ENCODE measurements at places on chromosomes 3 and 15.

DNA sequence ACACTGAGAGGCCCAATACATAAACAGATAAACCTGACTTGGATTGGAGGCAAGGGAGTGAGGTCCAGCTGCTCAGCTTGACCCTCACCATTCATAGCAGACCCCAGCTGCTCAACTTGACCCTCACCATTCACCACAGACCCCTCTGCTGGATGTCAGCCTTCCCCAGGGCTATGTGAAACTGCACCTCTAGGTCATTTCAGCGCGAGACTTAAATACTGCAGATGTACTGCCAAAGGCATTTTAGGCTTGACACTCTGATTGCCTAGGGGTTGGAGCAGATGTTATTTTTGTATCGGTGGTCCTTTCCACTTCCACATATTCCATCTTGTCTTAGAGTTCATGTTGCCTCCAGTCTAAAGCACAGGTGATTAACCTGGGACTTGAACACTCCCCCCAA is 41.5 kb upstream of the FAM98B start:
- DNase-seq: no peak

DNA sequence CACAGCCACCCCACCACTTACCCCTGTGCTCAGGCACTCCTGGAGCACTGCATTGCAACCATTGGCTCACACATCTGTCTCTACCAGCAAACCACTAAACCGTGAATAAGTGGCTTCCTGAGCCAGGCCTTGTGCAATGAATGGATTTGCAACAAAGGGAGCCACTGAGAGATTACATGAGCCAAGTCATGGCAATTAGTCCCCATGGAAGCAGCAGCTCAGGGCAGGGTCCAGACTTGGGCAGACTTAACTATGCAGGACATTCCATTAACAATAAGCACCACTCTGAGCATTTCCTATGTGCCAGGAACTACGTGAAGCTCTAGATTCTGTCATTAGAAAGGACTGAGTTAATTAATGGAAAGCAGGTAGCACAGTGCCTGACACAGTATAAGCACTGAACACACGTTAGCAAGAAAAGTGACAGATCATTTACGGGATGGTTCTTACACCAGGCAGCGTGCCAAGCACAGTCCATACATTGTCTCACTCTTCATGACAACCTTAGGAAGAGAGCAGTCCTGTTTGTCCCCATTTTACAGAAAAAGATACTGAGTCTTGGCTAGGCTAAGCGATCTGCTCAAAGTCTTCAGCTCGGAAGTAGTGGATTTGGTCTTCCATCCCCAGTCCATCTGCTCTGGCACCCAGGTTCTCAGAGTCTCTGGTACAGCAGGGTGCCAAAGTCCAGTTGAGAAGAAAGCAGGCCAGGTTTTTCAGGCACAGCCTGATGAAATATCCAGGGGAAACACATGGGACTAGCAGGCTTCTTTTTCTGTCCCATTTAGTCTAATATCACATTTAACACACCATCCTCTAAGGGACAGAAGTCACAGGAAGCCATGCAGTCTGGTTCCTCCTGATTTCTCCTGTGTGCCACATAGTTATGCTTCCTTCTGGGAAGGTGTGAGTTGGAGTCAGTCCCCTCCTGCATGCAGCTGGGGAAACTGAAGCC is 44.1 kb downstream of the LIPC start:
- DNase-seq: no peak

DNA sequence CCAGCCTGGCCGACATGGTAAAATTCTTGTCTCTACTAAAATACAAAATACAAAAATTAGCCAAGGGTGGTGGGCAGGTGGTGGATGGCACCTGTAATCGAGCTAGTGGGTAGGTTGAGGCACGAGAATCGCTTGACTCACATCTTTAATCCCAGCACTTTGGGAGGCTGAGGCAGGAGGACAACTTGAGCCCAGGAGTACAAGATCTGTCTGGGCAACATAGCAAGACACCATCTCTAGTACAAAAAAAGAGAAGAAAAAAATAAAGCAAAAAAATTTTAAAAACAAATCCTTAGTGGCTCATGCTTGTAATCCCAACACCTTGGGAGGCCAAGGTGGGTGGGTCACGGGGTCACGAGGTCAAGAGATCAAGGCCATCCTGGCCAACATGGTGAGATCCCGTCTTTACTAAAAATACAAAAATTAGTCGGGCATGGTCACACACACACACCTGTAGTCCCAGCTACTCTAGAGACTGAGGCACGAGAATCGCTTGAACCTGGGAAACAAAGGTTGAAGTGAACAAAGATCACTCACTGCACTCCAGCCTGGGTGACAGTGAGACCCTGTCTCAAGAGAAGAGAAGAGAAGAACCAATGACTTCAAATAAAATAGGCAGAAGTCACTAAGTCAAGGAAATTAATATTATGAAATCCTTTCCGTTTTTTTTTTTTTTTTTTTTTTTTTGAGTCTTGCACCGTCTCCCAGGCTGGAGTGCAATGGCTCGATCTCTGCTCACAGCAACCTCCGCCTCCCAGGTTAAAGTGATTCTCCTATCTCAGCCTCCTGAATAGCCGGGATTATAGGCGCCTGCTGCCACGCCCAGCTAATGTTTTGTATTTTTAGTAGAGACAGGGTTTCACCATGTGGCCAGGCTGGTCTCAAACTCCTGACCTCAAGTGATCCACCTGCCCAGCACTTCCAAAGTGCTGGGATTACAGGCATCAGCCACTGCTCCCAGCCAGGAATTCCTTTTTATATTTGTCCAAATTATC is 4.9 kb downstream of the RHOA start:
- DNase-seq: no peak

DNA sequence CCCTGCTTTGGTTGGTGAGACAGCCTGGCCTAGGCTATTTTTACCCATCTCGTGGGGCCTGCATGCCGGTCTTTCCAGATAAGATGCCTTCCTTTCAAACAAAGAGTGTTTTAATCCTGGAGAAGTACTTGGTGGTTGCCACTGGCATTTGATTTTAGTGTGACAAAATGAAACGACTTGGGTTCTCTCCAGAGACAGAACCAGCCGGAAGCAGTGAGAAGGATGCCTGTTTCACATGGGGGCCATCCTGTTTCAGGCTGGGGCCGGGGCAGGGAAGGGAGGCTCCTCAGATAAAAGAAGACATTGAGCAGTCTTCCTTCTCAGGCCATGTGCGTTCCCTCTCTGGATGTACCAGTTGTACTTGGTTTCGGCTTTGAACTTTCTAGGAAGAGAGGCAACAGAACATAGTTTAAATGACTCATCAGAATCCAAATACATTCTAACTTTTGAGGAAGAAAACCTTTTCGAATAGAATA is 74.9 kb downstream of the TOP2B start:
- DNase-seq: no peak

- DNase-seq: no peak
Observed at GRCh38 chr3:21654662-21655061, 96.3 kb downstream of the ZNF385D start.

DNA sequence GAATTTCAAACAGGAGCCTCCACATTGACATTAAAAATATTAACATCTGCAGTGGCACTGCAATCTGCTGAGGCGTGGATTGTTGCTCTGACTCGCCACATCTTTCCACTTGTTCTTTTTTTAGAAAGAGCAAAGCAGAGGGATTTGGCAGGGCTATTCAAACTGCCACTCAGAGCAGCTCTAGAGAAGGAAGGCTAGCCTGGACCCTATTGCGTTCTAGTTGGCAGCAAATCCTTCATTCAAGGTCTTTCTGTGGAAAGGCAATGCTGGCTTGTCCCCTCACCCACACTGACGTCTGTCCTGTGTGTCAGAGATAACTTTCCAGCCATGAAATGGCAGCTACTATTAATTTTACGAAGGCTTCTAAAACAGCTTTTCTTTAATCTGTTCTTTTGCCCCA is 483.2 kb upstream of the SGO1 start:
- DNase-seq: no peak

- no peak for DNase-seq
Observed at GRCh38 chr3:156563900-156564682, 9.2 kb upstream of the SSR3 start.

- DNase-seq: peak; percentile 10
Observed at GRCh38 chr3:197750858-197751737, 1.4 kb downstream of the FYTTD1 start.

GRCh38 chr15:73944161-73945129 is 18.2 kb downstream of the LOXL1 start:
- DNase-seq: no peak

- no peak for DNase-seq
Observed at GRCh38 chr3:136916223-136916622, 41.6 kb upstream of the IL20RB start.

GRCh38 chr3:53845103-53845880 is 927 bp downstream of the CHDH start:
- DNase-seq: no peak

DNA sequence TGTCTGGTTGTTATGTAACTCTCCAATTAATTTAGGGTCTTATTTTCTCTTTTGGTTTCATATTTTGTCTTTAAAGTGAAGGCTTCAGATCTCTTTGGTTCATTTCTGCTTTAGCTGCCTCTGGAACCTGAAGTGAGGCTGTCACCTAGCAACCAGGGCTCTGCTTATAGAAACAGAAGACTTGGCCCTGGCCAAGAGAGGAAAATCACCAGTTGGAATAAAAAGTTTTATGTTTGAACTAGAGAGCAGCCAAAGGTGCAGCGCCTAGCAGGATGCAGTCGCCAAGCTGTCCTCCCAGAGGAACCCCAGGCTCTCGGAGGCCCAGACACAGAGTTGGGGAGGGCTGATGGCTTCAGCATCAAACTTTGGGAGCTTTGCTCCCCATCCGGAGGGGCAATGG is 41.1 kb downstream of the LYZL4 start:
- DNase-seq: no peak

DNA sequence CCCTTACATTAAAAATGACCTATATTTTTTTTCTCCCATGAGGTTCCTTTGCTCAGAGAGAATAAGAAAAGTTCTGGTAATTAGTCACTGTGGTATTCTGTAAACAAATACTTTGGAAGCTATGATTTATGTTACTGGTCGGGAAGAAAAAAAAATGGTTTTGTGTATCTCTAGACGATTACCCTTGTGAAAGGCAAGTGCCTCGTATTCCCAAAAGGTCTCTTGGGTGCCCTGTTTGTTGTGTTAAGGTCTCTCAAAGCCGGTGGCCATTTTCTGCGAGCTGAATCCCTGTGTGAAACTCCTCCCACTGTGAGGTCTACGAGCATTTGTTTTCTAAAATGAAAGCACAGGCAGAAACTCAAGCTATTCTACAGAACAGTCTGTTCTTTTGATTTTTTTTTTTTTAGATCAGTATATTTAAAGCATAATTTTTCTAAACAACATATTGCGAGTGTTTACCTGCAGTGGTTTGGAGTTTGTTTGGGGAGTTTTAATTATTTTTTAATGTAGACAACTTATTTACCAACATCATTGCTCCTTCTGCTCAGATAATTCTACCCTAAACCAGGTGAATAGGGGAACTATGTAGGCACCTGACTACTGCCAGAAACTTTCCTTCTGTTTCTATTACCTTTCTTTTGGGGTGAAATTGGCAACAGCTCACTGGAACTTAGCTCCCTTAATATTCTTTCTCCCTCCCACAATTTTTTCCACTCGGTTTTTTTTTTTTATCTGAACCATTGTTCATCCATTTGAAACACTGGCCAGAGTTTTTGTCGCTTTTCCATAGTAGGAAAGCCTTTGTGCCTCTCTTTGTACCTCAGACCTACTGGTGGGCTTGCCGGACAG is 44.0 kb downstream of the ZBTB38 start:
- DNase-seq: no peak

GRCh38 chr15:86079508-86080266 is at the start of gene AGBL1:
Gene AGBL1, plus strand, starts transcription at chr15:86079871.
- DNase-seq: no peak

- DNase-seq: no peak
Observed at GRCh38 chr15:42071717-42072116, 22.6 kb downstream of the PLA2G4D start.

DNA sequence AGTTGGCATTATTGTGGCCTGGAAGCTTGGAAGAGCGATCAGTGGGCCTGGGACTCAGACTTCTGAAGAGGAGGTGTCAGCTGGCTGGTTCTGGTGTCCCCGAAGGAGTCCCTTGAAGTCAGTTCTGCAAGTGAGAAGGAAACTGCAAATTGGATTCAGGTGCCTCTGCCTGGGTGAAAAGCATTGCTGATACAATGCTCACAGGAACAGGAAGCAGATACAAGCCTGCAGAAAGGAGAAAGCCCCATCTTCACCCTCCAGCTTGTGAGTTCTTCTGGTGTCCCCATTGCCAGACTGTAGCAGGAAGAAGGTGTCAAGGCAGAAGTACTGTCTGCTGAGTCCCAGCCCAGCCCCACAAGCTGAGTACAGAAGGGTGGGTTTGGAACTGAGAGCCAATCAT is 271.3 kb downstream of the PLOD2 start:
- no peak for DNase-seq

DNA sequence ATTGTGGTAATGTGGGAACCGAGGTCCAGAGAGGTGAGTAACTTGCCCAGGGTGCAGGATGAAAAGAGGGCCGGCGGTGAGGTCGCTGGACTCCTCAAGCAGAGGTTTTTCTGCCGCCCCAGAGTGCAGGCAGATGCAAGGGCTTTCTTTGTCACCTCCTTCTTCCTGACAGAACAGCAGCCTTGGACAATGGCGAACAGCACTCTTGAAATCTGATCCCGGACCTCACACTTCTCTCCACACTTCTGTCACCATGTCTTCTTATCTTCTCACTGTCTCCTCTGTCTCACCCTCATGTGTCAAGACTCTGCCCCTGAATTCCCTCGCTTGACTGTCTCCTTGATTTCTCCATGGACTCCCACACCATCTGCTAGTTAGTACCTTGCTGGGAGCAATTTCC is 15.4 kb upstream of the VPS8 start:
- no peak for DNase-seq

DNA sequence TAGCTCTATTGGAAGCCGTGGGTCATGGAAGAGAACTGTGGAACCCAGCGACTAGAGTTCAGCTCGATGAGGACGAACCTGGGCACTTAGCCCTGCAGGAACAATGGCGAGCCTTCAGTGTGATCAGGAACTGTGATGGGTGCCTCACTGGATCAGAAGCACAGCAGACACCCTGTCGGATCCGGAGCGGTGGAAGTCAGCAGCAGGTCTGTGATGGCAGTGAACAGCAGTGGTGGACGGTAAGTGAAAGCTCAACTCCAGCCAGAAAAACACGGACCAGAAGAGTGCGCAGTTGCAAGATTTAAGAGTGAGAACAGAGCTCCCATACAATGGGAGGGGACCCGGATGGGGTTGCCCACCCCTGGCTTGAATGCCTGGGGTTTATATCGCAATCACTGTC is 282.2 kb downstream of the NSUN3 start:
- no peak for DNase-seq

- no peak for DNase-seq
Observed at GRCh38 chr3:126083511-126083912, 412 bp downstream of the SLC41A3 start.

DNA sequence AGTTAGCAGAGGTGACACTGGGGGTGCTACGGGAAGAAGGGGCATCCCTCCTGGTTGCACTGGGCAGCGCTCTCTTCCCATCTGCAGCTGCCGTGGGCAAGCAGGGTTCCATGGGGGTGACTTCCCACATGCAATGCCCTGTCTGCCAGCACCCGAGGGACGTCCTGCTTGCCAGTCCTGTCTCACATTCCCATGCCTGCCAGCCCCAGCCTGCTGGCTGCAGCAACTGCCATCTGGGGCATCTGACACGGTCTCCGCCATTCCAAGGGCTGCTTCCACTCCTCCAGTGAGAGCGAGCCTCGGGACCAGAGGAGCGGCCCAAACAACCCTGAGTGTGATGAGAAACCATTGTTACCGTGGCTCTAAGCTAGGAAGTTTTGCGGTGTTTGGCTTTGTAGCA is 45.4 kb upstream of the RPL32 start:
- no peak for DNase-seq

- no peak for DNase-seq
Observed at GRCh38 chr15:81146006-81146405, 11.9 kb downstream of the CFAP161 start.

GRCh38 chr15:99708563-99708962 is 24.7 kb downstream of the LYSMD4 start:
- DNase-seq: no peak

GRCh38 chr15:63234451-63234870 is 42.9 kb upstream of the APH1B start:
- no peak for DNase-seq

All from stimulated activated CD4-positive, alpha-beta T cell treated with anti-CD3 and anti-CD28 coated beads, Interleukin-1b, Interleukin-23, amount 100 ng/mL, for 1 hour (primary cell).